ENCODE measurements at places on chromosomes 12 and 14. TPM values are rescaled to one million over a fixed set of nuclear protein-coding genes. Genes with fewer than 3 reads are reported as not detected.
A peak's percentile ranks its signal among the peaks of the same experiment; 100 is the strongest.

The PUS7L gene
- total RNA-seq, result 26.8 TPM

The KRT2 gene
- total RNA-seq, result not detected

DNA sequence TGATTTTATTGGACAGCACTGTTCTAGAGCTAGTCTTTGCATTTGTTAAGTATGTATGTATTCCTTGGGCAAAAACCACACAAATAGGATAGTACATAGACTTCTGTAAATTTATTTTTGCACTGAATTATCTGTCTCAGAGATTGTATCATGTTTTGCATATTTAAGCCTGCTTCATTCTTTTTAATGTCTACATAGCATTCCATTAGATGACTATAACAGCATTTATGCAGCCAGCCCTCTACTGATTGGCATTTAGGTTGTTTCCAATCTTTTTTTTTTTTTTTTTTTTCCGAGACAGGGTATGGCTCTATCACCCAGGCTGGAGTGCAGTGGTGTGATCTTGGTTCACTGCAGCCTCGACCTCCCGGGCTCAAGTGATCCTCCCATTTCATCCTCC, 34.5 kb downstream of the SYNDIG1L start:
- no peaks in the 10 kb centered on the region for H3K4me1 ChIP-seq
- peaks cover 35% of the 10 kb centered on the region for H3K27me3 ChIP-seq
- H3K36me3 ChIP-seq, result no peaks in the 10 kb centered on the region
- no peak for DNase-seq
- H3K4me3 ChIP-seq, result no peak overlapping the region

DNA sequence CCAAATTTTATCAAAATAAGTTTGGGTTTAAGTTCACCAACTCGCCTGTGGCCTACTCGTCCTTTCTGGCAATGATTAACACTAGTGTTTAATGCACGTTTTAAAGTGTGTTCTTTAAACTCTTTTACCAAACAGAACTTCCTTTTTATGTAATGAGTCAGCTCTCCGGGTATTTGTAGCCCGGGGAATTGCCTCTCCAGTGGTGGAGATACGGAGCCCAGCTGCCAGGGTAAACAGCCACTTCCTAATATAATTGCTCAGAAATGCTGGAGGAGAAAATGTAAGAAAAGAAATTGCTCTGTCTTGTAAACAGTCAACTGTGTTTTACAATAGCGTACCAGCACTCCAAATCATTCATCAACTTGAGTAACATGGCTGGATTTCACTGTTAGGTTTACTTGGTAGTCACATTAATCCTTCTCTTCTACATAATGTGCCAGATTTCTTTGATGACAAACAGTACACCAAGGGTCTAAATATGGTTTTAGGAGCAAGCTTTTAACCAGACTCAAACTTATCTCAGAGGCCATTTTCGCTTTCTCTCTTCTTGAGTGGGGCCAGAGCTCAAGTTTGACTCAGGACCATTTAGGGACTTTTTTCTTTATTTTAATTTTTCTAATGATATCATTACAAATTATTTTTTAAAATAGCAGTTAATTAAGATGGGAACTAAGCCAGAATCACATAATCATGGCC, 101.2 kb upstream of the SLC38A2 start:
- H3K36me3 ChIP-seq, result no peaks in the 10 kb centered on the region
- H3K27ac ChIP-seq, result peak overlapping the region; percentile 79
- H3K4me1 ChIP-seq, result peaks cover 23% of the 10 kb centered on the region
- no peaks in the 10 kb centered on the region for H3K27me3 ChIP-seq
- peak; percentile 80 for DNase-seq

DNA sequence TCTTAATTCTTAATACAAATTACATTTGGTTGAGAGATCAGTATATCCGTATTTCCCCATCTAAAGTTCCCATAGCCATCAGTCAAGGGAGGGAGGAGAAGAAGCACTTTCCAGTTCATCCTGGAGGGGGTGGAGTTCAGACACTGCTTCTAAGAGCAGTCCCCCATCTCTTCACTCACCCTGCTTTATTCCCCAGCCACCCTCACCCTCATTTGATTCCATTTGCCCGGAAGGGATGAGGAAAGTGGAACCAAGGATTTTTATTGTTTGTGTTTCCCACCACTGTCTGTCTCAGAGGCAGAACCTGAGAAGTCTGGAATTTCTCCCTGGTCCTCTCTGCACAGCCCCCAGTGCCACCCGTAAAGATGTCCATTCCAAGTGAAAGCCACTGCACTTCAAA, 134.2 kb upstream of the HIF1A start:
- peaks cover 63% of the 10 kb centered on the region for H3K4me1 ChIP-seq
- DNase-seq, result no peak
- peak overlapping the region; percentile 96 for H3K27ac ChIP-seq
- no peaks in the 10 kb centered on the region for H3K36me3 ChIP-seq

DNA sequence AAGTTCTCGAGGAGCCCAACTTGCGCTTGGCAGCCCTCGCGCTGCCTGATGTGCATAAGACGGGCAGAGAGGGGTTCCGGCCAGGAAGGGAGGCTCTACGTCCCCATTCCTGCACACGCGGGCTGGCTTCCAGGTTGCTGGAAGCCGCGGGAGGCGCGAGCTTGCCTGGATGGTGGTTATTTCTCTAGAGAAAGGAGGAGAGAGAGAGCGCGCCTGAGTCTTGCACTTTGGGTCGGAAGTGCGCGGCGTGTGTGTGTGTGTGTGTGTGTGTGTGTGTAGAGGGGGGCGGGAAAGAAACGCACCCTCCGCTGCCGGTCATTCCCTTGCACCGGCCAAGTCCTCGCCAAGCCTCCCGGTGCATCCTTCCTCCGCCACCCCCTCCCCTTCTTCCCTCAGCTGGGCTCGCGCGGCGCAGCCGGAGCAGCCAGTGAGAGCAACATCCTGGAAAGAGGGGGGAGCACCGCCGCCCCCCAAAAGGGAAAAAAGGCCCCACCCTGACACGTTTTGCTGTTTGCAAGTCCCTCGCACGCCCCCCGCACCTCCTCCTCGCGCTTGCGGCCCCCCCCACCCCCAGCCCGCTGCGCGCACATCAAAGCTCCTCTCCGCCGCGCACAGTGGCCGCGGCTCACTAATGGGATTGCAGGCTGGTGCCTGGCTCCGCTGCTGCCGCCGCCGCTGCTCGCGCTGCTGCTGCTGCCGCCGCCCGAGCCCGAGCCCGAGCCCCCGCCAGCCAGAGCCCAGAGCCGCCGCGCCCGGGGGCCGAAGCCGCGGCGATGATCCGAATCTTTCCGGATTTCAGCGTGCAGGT, 4.4 kb upstream of the NPAS3 start:
- peaks cover 87% of the 10 kb centered on the region for H3K27me3 ChIP-seq
- peak overlapping the region; percentile 49 for H3K4me3 ChIP-seq
- no peak overlapping the region for H3K27ac ChIP-seq
- peak; percentile 45 for DNase-seq

- peaks cover 3% of the 10 kb centered on the region for H3K4me1 ChIP-seq
- H3K27me3 ChIP-seq, result no peaks in the 10 kb centered on the region
- H3K4me3 ChIP-seq, result no peak overlapping the region
- no peaks in the 10 kb centered on the region for H3K36me3 ChIP-seq
- H3K27ac ChIP-seq, result no peak overlapping the region
These were observed 175.6 kb downstream of the DUSP6 start for GRCh38 chr12:89176676-89177075.

DNA sequence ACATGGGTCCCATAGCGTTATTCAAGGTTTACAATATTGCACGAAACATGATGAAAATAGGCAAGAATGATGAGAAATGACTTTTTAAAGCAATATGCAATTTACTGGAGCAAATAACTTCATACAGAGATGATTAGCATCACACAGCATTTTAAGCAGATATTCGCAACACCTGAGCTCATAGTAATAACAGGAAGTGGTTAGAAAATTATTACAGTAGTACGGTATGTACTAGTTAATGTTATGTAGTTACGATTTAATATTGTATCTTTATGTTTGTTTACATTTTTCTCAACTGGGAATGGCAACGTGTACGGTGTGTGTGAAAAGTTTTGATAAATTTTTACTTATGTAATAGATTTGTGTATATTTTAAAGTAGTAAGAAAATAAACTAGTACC, 102.6 kb downstream of the OSBPL8 start:
- no peaks in the 10 kb centered on the region for H3K27me3 ChIP-seq
- no peak overlapping the region for H3K4me3 ChIP-seq
- no peaks in the 10 kb centered on the region for H3K4me1 ChIP-seq
- H3K27ac ChIP-seq, result no peak overlapping the region
- no peaks in the 10 kb centered on the region for H3K36me3 ChIP-seq

GRCh38 chr12:97275728-97276590, 186.6 kb upstream of the RMST start:
- H3K4me1 ChIP-seq, result no peaks in the 10 kb centered on the region
- no peak overlapping the region for H3K27ac ChIP-seq
- no peak for DNase-seq
